ENCODE measurements at places on chromosomes 5 and 9.

GRCh38 chr5:60886158-60886557 lies 42.1 kb upstream of the ELOVL7 start:
- DNase-seq = no peak

DNA sequence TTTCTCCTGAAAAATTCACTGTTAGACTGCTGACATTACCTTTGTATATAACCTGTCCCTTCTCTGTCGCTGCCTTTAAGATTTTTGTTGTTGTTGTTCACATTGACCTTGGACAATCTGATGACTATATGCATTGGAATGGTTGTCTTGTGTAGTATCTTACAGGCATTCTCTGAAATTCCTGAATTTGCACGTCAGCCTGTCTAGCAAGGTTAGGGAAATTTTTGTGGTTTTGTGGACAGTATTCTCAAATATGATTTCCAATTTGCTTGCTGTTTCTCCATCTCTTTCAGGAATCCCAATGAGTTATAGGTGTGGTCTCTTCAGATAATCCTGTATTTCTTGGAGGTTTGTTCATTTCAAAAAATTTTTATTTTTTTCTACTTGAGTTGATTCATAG lies 140.8 kb downstream of the PRR16 start:
- DNase-seq = no peak

DNA sequence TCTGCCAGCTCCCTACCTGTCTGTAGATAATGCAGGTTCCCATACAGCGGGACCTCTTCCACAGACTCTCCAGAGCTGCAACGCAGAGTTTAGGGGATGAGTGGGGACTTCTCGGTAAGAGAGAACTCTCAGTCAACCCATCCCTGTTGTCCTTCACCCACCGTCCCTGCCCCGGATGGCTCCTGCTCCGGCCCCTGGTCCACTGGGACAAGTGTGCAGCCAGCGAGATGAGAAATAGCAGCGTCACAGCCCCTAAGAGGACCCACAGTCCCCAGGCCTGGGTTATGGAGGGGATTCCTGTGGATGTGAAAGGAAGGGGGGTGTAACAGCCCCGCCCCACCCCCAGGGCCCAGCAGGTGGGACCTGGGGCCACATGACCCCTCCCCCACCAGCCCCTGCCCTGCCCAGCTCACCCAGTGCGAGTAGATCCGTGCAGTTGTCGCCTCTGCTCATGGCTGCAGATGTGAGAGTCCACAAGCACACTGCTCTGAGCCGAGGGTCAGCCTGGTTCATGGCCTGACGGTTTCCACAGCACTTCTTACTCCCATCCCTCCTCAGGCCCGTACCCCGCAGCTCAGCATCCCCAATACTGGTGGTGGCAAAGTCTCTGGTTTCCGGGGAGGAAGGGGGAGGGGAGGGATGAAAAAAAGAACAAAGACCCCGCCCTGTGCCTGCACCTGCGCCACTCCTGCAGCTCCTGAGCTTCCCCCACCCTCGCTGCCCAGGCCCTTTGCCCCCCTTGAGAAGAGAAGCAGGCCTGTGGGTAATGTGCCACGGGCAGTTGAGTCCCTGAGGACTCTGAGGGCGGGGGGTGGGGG lies at the start of gene SIT1:
Gene SIT1, minus strand, starts transcription at position 591 of the 818 bp plus-strand sequence. Its CDS starts 78 bp downstream, at position 513.
- DNase-seq = peak; percentile 25

- DNase-seq = no peak
These were observed 18.5 kb downstream of the ATOX1 start for GRCh38 chr5:151739939-151740335.

DNA sequence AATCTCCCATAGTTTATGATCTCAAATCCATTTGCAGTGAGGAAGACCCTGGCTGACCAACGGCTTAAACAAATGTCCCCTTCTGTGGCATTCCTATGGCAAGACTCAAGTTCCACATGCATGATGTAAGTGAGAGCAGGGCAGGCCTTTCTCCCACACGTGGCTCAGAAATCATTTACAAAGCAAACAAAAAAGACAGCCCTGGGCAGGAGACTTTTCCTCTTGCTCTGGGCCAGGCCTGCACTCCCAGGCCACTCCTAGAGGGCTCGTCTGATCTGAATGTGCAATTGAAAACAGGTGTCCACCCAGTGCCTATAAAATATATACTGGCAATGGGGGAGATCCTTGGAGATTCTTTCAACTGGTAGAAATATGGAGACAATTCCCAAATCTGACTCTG lies 123.1 kb downstream of the DMRT2 start:
- no peak for DNase-seq

- peak; percentile 75 for DNase-seq
These were observed 7.3 kb upstream of the C5orf58 start for GRCh38 chr5:170225326-170226128.

- no peak for DNase-seq
These were observed 141.4 kb downstream of the MTX3 start for GRCh38 chr5:79849486-79850315.

DNA sequence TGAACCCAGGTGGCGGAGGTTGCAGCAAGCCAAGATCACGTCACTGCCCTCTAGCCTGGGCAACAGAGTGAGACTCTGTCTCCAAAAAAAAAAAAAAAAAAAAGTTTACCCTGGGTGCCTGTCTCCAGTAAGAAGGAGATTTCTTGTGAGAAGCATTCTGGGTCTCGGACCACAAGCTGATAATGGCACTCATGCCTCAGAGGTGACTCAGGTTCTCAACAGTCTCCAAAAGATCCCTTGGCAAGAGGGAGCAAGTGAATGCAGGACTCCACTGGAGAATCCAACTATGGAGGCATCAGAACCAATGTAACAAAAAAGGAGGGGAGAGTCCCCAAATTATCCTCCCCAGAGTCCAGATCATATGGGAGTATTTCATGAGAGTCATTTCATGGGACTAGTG lies 106.0 kb upstream of the LRRTM2 start:
- no peak for DNase-seq

DNA sequence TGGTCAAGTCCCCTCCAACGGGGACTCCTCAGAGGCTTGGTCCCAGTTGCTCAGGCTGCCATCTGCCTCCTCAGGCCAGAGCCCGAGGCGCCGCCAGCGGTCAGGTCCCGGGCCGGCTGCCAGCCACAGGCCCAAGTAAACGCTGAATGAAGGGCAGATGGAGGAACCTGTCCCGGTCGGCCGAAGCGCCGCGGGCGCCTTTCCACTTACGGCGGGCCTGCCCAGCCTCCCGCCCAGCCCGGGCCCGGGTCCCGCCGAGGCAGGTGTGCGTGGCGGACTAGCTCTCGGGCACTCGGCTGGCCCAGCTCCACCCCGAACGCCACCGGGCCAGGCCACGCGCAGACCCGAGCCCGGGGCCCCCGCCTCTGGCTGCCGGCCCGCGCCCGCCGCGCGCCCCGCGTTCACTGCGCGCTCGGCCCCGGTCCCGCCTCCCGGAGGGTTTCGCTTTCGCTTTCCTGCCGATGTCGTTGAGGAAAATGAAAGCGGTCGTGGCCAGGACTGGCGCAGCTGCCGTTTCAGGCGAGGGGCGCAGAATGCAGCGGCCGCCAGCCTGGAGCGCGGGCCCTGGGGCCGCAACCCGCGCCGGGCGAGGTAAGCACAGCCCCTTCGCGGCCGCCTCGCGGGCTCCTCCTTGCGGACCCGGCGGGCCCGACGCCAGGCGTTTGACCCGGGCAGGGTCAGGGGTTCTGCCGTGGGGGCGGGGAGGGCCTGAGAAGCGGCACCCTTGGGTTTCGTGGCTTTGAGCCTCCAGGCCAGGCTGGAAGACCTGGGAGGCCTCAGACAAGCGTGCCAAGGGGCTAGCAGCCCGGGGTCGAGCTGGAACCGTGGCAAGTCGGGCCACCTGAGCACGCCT lies 41.2 kb downstream of the SLC22A5 start:
- DNase-seq = peak; percentile 93

- DNase-seq = no peak
These were observed 779.1 kb downstream of the NR2F1-AS1 start for GRCh38 chr5:92801911-92802310.

DNA sequence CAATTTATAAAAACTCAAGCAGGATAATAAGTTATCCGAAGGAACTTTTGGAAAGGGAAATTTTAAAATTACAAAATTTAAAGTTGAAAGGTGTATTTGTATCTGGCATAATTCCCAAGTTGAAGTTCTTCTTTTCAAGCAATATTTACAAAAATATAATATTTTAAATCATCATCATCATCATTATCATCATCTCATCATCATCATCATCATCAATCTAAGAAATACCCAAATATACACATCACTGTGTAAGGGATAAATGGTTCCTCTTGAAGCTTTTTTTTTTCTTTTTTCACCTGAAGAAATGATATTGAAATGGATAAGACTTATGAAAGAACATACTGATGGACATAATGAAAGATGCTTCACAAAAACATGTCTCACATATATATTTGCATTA lies 254.9 kb upstream of the ARRDC3 start:
- no peak for DNase-seq

- DNase-seq = no peak
These were observed 183.5 kb downstream of the ROR2 start for GRCh38 chr9:91766315-91767069.

DNA sequence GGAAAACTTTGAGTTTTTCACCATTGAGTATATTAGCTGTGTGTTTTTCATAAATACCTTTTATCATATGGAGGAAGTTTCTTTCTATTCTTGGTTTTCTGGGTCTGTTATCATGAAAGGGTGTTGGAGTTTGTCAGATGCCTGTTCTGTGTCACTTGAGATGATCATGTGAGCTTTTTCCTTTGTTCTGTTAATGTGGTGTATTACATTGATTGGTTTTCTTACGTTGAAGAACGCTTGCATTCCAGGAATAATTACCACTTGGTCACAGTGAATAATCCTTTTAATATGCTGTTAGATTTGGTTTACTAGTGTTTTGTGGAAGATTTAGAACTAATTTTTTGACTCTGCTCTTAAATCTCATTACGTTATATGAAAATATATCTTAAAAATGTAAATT lies 7.8 kb downstream of the PLEKHG4B start:
- DNase-seq = no peak

Measured in NB4 (cell line).